ENCODE measurements at places on chromosomes 7 and 10.
A peak's percentile ranks its signal among the peaks of the same experiment; 100 is the strongest.

- DNase-seq = peak; percentile 95
Observed at GRCh38 chr7:32506266-32507054, 11.2 kb downstream of the AVL9 start.

DNA sequence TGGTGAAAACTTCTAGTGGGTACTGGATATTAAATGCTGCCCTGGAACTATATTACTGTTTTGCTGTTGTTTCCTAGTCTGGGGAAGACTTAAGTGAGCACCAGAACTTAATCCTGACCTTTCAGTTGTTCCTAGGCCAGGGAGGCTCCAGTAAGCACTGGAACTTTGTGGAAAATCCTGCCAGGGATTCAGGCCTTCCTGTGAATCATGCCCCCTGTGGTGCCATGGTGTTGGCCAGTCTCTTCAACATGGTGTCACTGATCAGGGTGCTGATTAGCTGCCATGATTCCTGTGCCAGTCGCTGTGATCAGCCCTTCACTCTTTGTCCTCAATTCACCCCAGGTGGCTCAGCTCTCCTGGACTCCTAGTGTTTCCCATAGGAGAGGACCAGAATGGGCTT lies 8.5 kb upstream of the AOAH start:
- DNase-seq = no peak

DNA sequence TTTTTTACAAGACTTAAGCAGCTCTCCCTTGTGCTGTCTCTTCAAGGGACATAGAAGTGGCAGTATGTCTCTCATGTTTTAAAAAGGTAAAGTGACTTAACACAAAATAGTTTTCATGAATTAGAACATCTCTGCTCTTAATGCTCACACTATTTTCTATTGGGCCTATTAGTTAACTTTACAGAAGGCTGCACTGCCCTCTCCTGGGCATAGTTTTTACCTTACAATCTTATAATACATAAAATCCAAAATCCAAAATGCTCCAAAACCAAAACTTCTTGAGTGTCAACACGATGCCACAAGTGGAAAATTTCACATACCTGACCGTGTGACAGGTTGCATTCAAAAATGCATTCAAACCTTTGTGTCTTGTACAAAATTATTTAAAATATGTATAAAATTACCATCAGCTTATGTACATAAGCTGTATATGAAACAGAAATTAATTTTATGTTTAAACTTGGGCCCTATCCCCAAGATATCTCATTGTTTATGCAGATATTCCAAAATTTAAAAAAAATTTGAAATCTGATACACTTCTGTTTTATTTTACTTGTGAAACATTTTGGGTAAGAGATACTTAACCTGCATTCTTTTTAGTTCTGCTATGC lies 25.8 kb downstream of the TES start:
- DNase-seq = peak; percentile 60

- peak; percentile 27 for DNase-seq
Observed at GRCh38 chr7:136018104-136018503, 40.9 kb upstream of the MTPN start.

- DNase-seq = no peak
Observed at GRCh38 chr7:23894892-23895569, 185.0 kb downstream of the STK31 start.

DNA sequence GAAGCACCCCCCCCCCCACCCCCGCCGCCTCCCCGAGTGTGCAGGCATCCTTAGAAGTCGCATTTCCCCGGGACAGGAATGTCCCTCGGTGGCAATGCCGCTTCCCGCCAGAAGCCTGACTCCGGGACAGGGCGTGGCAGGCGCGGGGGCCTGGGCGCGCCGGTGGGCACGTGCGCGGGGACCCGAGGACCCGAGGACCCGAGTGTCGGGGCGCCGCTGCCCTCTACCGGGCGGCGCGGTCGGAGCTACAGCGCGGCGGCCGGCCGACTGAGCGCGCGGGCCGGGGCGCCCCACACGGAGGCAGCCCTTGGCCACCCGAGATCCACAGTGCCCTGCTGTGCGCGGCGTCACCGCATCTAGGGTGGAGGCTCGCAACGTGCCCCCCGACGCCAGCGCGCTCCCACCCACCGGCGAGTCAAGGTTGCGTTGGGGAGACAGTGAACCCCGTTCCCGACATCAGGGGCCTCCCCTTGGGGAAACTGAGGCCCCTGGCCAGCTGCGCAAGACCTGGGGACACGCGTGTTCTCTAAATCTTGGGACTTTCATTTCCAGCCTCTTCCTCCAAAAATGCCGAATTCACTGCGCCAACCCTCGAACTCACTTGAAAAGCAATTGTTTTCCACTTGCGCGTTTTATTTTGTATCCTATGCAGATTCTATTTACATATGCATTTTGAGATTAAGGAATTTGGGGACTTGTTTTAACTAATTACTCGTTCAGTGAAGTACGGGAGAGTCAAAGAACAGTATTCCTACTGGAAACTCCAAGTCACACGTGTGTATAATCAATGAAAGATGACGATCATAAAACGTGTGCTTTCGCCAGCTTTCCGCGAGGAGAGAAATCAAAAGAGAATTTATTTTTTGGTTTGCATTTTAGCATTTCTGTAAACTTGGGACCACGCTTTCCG lies 3.1 kb upstream of the CUX1 start:
- DNase-seq = peak; percentile 48

- DNase-seq = no peak
Observed at GRCh38 chr10:43408331-43408709, 666 bp downstream of the HNRNPF start.

- no peak for DNase-seq
Observed at GRCh38 chr7:138095972-138096935, 20.0 kb downstream of the AKR1D1 start.

GRCh38 chr10:93379731-93380575 lies 102.2 kb downstream of the MYOF start:
- peak; percentile 72 for DNase-seq

- peak; percentile 56 for DNase-seq
Observed at GRCh38 chr7:78690174-78690573, 763.3 kb downstream of the MAGI2 start.

DNA sequence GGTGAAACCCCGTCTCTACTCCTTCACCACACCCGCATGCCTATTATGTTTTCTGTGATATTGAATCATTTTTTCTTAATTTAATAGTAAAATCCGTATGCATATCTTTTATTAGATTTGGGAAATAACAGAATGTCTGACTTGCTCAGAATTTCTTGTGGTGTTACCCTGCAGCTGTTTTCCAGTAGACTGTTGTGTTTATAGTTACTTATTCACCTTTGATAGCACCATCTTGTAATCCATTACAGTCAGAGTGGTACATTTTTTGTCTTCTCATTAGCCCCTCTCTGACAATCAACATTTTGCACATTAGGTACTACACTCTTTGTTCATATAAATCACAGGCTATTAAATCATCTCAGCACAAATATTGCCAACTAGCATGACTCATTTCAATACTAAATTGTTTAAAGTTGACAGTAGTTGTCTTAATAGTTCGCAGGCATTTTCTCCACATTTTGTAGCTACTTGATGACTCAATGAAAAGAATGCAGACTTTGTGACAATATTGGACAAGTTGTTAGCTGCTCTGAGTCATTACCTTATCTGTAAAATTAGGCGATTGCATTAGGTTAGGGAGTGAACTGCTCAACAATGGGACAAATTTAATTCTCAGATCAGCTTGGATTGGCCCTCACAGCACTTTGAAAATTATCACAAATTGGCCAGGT lies 17.8 kb upstream of the SLC16A12 start:
- DNase-seq = peak; percentile 98

- no peak for DNase-seq
Observed at GRCh38 chr10:128687927-128688549, 561.8 kb upstream of the MKI67 start.

GRCh38 chr10:103823706-103824272 lies 31.6 kb downstream of the SH3PXD2A start:
- no peak for DNase-seq

DNA sequence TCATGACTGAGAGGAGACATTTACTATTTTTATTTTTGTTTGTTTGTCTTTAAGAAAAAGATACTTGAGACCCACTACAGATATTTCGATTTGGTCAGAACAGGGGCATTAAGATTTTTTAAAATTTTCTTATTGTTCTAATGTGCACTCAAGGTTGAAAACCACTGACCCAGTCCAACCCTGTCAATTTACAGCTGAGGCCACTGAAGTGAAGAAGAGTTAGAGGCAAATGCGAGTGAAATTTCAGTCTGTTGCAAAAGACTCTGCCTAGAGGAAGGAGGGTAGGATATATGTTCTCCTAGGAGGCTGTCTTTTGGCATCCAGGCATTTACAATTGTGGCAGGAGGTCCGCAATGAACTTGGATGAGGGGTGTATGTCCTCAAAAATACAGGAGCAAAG lies 396.3 kb downstream of the RPS24 start:
- DNase-seq = no peak

DNA sequence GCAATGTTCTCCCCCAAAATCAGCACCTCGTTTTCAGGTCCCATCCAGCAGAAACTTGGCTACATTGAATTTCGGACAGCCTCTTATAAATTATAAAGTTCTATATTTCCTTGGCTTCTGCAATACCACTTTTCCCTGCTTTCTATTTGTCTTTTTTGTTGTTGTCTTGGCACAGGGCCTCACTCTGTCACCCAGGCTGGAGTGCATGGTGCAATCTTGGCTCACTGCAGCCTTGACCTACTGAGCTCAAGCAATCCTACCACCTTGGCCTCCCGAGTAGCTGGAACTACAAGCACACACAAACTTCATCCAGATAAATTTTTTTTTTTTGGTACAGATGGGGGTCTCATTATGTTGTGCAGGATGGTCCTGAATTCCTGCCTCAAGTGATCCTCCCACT lies 55.3 kb upstream of the HECW1 start:
- no peak for DNase-seq

DNA sequence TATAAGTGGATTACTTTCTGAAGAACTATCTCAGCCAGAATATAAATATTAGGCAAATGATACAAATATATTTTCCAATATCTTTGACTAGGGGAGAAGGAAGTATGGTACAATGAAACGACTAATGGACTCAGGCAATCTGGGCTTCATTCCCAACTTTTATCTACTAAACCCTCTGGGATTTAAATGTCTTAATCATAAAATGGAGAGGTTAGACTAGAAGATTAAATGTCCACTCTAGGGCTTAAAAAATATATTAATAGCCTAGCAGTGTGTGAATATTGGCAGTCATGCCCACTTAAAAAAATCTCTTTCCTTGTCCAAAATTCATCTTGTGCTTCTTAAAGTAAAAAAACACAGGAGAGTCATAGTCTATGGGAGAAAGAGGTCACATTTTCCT lies 98.3 kb downstream of the CTTNBP2 start:
- DNase-seq = peak; percentile 6

DNA sequence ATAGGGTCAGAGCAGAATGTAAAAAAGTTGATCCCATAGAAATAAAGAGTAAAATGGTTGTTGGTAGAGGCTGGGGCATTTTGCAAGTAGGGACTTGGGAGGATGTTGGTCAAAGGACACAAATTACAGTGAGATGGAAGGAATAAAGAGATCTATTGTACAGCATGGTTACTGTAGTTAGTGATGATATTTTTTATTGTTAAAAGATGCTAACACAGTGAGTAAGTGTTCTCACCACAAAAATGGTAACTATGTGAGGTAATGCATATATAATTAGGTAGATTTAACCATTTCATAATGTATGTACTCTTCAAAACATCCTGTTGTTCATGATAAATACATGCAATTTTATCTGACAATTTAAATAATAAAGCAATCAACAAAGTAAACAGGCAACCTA lies 280.7 kb upstream of the MAGI2 start:
- DNase-seq = peak; percentile 19

GRCh38 chr10:58653139-58653538 lies 140.5 kb downstream of the BICC1 start:
- peak; percentile 91 for DNase-seq

DNA sequence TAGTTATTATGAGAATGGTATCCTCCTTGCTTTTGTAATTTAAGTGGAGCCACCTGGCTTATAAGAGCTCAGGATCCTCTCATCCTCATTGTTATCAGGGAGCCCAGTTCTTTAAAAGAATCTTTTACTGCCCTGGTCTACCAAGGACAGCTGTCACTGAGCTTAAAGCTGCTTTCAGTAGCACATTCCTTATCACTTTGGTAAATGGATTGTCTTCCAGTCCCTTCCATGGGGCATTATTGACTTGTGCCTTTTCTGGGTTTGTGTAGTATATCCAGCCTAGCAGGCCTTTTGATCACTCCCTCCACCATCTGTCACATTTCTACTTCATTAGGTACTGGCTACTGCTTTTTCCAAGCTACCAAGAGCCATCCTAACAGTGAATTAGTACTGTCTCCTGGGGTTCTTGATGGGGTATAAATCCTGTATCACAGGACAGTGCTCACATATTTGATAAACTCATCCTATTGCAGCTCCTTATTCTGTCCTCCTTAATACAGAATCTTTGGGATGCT lies 208.9 kb downstream of the TMEM26 start:
- DNase-seq = no peak

GRCh38 chr7:47801423-47801822 lies 146.8 kb downstream of the PKD1L1 start:
- DNase-seq = no peak

- DNase-seq = no peak
Observed at GRCh38 chr7:124839687-124840086, 74.1 kb upstream of the GPR37 start.

GRCh38 chr10:12364559-12364958 lies 15.2 kb downstream of the CAMK1D start:
- no peak for DNase-seq

- DNase-seq = no peak
Observed at GRCh38 chr7:37448011-37448635, 541 bp downstream of the ELMO1 start.

GRCh38 chr7:33221390-33221789 lies 92.0 kb downstream of the BBS9 start:
- no peak for DNase-seq

GRCh38 chr7:132655131-132655727 lies 79.0 kb upstream of the PLXNA4 start:
- peak; percentile 75 for DNase-seq

DNA sequence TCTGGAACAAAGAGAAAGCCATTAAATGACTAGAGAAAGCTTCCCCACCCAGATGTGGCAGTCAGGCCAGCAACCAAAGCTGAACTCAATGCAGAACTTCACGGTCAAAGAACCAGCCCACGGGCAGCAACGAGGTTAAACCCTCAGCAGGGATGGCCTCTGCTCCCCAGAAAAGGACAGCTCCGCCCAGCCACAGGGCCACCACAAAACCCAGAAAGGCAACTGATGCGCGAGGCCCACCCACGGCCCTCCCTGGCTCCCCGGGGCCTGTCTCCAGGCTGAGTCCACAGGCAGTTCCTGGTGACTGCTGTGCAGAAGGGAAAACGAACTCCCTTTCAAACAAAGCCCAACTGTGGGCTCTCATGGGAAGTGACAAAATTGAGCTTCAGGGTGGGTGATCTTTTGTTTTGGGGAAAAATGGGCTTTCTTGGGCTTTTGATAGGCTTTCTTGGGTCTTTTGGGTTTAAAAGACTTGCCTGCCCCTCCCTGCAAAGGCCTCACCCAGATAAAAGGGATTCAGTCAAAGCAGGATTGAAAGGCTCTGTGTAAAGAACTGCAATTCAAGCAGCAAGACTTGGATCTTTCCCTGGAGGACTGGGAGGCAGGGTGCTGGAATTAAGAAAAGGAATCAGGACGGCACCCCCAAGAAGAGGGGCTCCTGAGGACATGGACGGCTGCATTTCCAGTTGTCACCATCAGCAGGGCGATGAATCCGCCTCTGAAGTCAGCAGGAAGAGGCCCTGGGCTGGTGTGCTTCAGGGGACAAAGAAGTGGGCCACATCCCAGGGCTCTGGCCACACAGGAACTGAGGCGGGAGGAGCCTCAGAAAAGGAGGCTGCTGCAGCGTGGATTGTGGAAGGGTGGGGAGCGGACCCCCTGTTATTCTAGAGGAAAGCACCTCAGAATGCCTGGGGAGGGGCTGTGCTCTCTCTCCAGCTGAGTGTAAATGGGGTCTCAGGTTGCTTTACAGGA lies 209.9 kb downstream of the USP6NL start:
- no peak for DNase-seq
